ENCODE measurements at places on chromosomes 16 and 17.

GRCh38 chr16:17222871-17223401 is 247.8 kb downstream of the XYLT1 start:
- peak; percentile 12 for ATAC-seq

DNA sequence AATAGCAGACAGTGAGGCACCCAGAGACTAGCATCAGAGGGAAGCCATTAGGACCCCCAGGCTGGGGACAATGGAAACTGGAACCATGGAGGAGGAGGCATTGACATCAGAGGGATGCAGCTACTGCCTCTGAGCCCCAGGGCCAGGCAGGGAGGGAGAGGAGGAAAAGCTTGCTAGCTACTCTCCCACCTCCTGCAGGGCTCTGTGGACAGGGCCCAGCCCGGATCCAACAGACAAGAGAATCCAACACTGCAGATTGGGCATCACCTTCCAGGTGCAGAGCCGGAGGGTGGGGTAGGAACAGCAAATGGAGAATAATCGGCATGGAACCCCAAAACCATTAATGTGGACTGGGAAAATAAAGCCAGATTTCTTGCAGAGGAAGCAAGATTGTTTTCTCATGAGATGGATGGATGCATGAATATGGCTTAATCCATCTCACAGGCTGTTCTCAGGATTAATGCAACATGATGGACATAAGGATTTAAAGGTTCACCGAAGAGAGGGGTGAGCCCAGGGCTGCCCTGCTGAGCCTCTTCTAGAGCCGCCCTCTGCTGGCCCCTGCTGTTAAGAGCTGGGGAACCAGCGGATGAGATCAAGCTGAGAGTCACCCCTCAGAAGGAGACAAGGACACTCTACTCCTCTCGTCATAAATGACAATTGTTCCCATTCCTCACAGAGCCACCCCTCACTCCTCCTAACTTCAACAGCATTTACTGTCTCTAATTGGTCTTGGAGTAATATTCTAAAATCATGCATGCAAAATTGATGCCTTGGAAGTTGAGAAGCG is 48.8 kb downstream of the DNAH3 start:
- no peak for ATAC-seq

GRCh38 chr16:15510992-15511391 is 76.6 kb downstream of the BMERB1 start:
- ATAC-seq = no peak

GRCh38 chr17:64212122-64212521 is 50.9 kb downstream of the TEX2 start:
- ATAC-seq = no peak

GRCh38 chr16:1003391-1004347 is 22.1 kb downstream of the SOX8 start:
- ATAC-seq = no peak

GRCh38 chr17:67421869-67422273 is 44.8 kb downstream of the PITPNC1 start:
- peak; percentile 75 for ATAC-seq

GRCh38 chr16:73390936-73391335 is 343.0 kb upstream of the ZFHX3 start:
- ATAC-seq = no peak

- ATAC-seq = no peak
These were observed 12.1 kb upstream of the HSD3B7 start for GRCh38 chr16:30972872-30973271.

- ATAC-seq = peak; percentile 75
These were observed 17.9 kb downstream of the LIG3 start for GRCh38 chr17:34998205-34998604.

DNA sequence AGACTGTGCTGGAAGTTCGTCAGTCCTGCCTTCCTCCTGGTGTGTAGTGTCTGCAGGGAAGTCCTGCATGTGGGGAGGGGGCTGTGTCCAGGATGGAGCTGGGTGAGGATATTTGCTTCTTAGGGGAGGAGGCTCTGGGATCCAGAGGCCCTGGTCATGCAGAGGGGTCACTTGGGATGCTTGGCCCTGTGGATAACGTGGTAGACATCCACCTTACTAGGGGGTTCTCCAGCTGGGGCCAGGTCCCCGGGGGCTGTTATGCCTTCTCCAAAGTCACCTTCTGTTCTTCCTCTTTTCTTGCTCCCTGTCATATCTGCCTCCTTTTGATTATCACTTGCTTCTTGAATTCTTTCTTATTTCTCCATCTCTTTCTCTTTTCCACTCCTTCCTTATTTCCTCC is 43.8 kb downstream of the SLC6A2 start:
- ATAC-seq = no peak

- ATAC-seq = no peak
These were observed 97.1 kb upstream of the RPRML start for GRCh38 chr17:47076171-47076570.

- no peak for ATAC-seq
These were observed 29.7 kb downstream of the ABAT start for GRCh38 chr16:8704098-8704497.

DNA sequence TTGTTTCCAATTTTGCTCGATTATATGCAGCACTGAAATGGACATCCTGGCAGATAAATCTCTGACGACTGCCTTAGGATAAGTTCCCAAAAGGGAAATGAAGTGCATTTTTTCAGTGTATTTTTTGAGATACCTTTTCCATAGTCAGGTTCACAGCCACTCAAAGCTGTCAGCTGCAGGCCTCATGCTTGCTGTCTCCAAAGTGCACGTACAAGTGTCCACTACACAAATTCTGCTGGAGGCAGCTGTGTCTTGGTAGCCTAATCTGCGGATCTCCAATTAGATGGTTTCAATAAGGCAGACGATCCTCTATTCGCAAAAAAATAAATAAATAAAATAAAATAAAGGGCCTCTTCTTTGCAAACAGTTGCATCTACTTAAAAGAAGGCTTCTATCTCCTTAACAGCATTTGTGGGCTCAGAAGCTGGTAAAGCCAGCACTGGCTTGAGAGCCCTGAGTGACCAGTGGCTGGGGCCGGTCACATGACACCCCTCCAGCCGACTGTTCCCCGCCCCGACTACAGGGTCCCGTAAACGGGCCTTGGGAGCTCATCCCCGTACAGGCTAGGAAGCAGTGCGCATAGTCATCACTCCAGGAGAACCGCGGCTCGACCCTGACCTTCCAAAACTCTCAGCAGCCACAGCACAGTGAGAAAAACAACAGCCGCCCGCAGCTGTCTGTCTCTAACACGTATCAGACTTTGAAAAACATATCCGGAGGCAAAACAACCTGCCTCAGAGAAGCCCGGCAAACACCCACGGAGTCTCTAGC is 18.8 kb downstream of the RPH3AL start:
- ATAC-seq = peak; percentile 90

GRCh38 chr16:30398661-30399434 is 3.6 kb downstream of the ZNF48 start:
- no peak for ATAC-seq

DNA sequence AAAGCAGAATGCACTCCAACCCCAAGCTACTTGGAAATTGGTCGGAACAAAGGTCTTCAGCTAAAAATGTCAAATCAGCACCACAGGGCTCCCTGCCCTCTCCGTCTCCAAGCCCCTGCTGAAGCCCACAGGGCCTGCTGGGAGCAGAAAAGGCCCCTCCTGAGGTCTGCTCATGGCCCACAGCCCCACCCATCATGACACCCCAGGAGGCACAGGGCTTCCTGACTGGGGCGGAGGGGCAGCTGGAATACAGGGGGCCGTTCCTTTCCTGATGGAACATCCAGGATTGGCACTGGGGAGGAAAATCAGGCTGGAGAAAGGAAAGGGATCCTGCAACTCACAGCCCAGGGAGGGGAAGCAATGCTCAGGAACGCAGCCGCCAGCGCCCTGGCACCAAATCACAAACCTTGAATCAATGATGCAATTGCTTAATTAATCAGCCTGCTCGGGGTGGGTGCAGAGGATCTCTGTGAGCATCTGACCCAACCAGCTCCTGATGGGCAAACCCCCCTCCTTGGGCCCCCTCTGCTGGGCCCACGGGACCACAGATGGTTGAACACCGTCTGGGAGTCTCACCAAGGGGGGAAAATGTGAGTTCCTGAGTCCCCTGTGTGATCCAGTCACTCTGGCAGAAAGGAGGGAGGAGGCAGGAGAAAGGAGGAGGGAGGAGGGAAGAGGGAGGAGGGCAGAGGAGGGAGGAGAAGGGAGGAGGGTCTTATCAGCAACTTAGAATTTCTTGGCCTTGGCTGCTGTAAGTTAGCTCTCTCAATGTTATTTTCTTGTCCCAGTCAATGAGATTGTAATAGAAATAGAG is 155.5 kb downstream of the ZNF423 start:
- peak; percentile 49 for ATAC-seq

GRCh38 chr17:59607817-59608403 is 11.8 kb upstream of the CLTC start:
- no peak for ATAC-seq

GRCh38 chr17:69111794-69112193 is 29.9 kb downstream of the ABCA6 start:
- ATAC-seq = no peak

GRCh38 chr17:30116345-30116660 is 313 bp upstream of the NSRP1 start:
- ATAC-seq = no peak

GRCh38 chr17:64534187-64534586 is 27.4 kb downstream of the CEP95 start:
- no peak for ATAC-seq

DNA sequence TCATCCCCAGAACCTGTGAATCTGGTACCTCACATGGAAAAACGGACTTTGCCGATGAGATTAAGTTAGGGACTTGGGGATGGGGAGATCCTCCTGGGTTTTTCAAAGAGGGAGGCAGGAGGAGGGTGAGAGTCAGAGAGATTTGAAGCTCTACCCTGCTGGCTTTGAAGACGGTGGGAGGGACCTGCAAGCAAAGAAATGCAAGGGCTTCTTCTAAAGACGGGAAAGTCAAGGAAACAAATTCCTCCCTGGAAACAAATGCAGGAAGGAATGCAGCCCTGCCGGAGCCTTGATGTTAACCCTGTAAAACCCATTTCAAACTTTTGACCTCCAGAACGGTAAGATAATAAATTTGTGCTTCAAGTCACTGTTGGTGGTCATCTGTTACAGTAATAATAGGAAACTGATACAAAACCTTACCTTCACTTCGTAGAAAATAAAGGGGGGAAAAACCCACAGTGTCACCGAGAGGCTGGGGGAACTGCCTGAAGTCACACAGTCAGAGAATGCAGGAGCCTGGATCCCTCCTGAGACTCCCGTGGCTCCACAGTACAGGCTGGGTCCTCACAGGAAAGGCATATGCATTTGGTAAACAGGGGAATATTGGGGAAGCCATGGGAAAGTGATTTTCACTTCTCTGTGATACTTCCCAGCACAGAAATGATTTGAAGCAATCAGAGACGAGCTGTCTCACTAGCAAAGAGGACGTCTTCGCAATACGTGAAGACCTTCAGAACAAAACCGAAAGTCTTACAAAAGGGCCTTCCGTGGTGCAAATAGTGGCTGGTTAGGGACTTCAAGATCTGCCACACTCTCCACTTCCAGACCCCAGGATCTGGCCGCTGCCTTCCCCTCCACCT is 58.9 kb upstream of the CLEC3A start:
- ATAC-seq = no peak

DNA sequence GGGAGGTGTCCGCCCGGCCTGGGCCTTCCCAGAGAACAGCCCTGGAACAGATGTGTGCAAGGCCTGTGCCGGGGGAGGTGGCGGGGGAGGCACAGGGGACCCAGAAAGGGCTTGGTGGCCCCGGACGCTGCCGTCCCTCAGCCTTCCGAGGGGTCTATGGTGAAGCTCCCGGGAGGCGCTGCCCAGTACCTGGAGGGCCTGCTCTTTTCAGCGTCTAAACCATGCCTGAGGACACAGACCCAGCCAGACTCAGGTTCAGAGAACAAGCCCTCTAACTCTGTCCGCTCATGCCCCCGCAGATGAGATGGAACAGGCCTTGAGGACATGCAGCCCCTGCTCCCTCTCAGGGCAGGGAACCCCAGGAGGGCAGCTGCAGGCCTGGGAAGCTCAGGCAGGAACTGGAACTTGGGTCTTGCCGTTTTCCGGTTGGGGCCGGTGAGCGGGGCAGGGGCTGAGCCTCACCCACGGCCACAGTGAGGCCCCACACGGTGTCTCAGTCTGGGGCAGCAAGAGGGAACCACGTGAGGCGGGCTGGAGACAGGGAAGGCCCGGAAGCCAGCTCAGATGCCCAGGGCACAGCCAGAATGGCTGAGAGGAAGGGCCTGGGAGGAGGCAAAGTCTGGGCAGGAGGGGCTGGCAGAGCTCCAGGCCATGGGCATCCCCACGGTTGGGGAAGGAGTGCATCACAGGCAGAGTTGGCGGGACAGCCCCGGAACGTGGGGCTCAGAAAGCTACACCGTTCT is 12.5 kb downstream of the SLC16A3 start:
- peak; percentile 47 for ATAC-seq

DNA sequence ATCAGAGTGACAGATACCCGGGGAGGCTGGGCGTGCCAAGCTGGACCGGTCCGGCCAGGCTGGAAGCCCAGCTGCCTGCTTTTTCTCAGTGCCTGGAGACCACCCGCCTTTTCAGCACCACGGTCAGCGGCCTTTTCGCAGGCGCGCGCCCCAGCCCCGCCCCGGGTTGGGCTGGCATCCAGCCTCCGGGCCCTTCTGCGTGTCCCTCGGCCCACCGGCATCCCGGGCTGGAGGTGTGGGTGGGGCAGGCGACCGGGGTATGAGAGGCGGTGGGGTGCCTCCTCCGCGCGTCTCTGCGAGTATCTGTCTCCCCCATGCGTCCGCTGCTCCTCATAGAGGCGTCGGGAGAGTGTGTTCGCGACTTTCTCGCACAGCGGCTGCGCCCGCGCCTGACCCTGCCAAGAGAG is 102.5 kb downstream of the MRM1 start:
- ATAC-seq = no peak

DNA sequence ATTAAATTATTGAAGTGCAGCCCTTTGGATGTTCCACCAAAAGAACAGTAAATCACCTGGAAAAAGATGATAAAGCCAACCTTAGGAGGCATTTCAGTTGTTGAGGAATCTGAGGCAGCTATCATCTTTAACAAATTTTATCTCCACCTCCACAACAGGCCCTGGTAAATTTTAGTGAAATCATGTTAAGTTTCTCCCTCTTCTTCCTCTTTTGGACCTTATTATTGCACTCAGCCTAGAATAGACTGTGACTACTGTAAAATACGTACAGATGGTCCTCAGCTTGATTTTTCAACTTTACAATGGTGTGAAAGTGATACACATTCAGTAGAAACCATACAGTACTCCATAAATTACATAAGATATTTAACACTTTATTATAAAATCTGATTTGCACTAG is 90.3 kb downstream of the USP32 start:
- ATAC-seq = no peak

GRCh38 chr17:33962857-33963655 is 292.0 kb upstream of the CCL2 start:
- ATAC-seq = no peak

DNA sequence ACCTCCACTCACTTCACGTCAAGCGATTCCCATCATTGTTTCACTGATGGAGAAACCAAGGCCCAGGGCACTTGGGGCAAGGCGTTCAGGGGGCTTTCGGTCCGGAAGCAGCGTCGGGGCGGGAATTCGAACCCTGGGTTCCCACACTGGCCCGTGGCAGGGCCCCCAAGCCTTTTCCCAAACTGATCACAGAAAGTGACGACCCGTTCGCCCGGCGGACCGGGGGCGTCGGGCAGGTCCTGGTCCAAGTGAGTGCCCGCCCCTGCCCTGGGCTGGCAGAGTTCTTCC is 856 bp upstream of the MON1B start:
- ATAC-seq = no peak

- ATAC-seq = no peak
These were observed 1.0 kb upstream of the NLRC5 start for GRCh38 chr16:56988161-56988947.

All from gastroesophageal sphincter (tissue), 4 donors.